GM23248 (cell line): ENCODE measurements at places on chromosomes 6 and 20. TPM values are rescaled to one million over a fixed set of nuclear protein-coding genes. Genes with fewer than 3 reads are reported as not detected.

The MYBL2 gene
- polyA plus RNA-seq, result 11.7 and 12.9 TPM in 2 replicates

The TNF gene
- 0.11 TPM in 1 of 2 replicates, not detected in the other for polyA plus RNA-seq

The RAET1L gene
- polyA plus RNA-seq, result not detected in 2 replicates

The ENPP4 gene
- polyA plus RNA-seq, result 1.1 and 1.6 TPM in 2 replicates

The BPHL gene
- polyA plus RNA-seq, result 20.2 and 21.0 TPM in 2 replicates

The SLC35D3 gene
- not detected in 2 replicates for polyA plus RNA-seq

The IPCEF1 gene
- not detected in 2 replicates for polyA plus RNA-seq

The ANGPT4 gene
- not detected in 2 replicates for polyA plus RNA-seq

The RAD21L1 gene
- polyA plus RNA-seq, result 0.16 TPM in 2 replicates

The BCAS1 gene
- polyA plus RNA-seq, result 0.38 and 0.41 TPM in 2 replicates

The SLC26A8 gene
- polyA plus RNA-seq, result not detected in 2 replicates

- H3K36me3 ChIP-seq, result no peaks in the 10 kb centered on the region
- H3K4me3 ChIP-seq, result no peak overlapping the region
- no peaks in the 10 kb centered on the region for H3K27me3 ChIP-seq
- DNase-seq, result peak; percentile 42
- no peak overlapping the region for H3K27ac ChIP-seq
Observed at GRCh38 chr6:150840185-150840584, 25.3 kb upstream of the MTHFD1L start.

DNA sequence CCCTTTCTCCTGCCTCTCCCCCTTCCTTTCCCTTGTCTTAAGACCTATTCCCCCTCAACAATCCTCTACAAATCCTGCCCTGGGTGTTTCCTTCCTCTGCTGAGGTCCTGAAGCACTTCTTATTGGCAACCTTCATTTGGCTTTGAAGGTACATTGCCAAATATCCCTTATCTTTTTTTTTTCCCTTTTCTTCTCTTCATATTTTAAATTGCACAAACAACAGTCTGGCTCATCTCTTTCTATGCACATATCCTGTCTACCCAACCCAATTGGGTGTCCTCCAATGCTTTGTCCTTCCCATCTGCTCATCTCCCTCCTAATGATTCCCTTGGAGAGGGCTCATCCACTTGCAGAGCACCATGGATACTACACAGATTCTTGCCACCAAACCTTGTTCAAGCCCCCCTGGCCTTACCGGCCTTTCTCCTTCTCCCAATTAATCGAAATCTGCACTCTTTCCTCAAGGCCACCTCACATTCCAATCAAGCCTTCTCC lies 537.9 kb upstream of the JARID2 start:
- H3K4me1 ChIP-seq, result peaks cover 66% of the 10 kb centered on the region
- no peak overlapping the region for H3K4me3 ChIP-seq
- no peaks in the 10 kb centered on the region for H3K27me3 ChIP-seq
- DNase-seq, result no peak
- H3K27ac ChIP-seq, result peak overlapping the region; percentile 99
- no peaks in the 10 kb centered on the region for H3K36me3 ChIP-seq

DNA sequence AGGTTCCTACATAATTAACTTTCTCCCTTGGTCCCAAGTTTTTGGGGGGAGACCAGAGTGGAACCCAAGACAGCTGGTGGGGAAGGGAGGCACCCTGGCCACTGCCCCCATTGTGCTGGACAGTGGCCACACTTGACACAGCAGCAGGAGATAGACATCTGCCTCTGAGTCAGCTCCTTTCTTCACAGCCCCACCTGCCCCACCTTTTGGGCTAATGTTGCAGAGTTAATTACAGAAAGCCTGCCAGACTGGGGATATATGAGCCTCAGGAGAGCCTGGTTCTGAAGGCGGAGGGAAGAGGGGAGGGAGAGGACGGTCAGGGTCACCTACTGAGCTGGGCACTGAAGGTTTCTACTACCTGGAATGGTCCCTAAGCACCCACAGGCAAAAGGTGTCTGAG lies 50.6 kb downstream of the MAFB start:
- no peaks in the 10 kb centered on the region for H3K4me1 ChIP-seq
- H3K27me3 ChIP-seq, result peaks cover 9% of the 10 kb centered on the region
- H3K36me3 ChIP-seq, result no peaks in the 10 kb centered on the region
- H3K27ac ChIP-seq, result no peak overlapping the region
- DNase-seq, result no peak

DNA sequence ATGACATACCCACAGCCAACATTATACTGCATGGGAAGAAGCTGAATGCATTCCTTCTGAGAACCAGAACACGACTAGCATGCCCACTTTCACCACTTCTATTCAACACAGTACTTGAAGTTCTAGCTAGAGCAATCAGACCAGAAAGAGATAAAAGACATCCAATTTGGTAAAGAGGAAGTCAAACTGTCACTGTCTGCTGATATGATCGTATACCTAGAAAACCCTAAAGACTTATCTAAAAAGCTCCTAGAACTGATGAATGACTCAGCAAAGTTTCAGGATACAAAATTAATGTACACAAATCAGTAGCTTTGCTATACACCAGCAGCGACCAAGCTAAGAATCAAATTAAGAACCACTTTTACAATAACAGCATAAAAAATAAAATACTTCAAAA lies 60.5 kb downstream of the EYS start:
- H3K36me3 ChIP-seq, result no peaks in the 10 kb centered on the region
- no peaks in the 10 kb centered on the region for H3K27me3 ChIP-seq
- no peak overlapping the region for H3K27ac ChIP-seq
- no peak overlapping the region for H3K4me3 ChIP-seq
- DNase-seq, result no peak

- H3K27ac ChIP-seq, result no peak overlapping the region
- H3K27me3 ChIP-seq, result no peaks in the 10 kb centered on the region
- no peaks in the 10 kb centered on the region for H3K4me1 ChIP-seq
- no peak overlapping the region for H3K4me3 ChIP-seq
- no peaks in the 10 kb centered on the region for H3K36me3 ChIP-seq
Observed at GRCh38 chr6:89009624-89010059, 46.2 kb upstream of the RNGTT start.

GRCh38 chr20:19838468-19838867 lies 80.4 kb downstream of the RIN2 start:
- H3K36me3 ChIP-seq, result no peaks in the 10 kb centered on the region
- DNase-seq, result no peak
- H3K27me3 ChIP-seq, result no peaks in the 10 kb centered on the region

DNA sequence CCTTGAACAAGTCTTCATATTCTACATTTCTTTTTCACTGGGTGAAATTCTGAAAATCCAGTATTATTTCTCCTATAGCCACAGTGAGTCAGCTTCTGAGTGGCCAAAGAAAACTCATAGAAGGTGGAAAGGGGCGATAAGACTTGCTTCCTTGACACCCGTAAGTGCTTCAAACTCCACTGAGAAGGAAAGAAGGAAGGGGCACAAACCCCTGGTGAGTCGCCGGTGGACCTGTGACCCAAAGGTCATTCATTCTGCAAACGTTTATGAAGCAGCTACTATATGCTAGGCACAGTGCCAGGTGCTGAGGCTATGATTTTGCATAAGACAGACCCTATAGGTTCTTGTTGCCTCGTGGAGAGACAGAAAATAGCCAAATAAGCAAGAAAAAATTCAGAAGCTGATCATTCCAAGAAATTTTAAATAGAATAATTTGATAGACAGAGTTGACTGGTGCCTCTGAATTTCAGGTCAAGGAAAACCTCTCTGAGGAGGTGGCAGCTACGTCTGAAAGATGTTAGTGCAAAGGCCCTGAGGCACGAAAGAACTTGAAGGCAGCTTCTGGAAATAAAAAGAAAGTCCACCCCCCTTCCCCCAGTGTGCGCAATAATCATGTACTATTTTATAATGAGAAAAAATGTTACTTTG lies 118.2 kb downstream of the CD24 start:
- no peak overlapping the region for H3K4me3 ChIP-seq
- H3K27ac ChIP-seq, result no peak overlapping the region
- H3K27me3 ChIP-seq, result peaks cover 7% of the 10 kb centered on the region
- no peaks in the 10 kb centered on the region for H3K36me3 ChIP-seq
- peaks cover 5% of the 10 kb centered on the region for H3K4me1 ChIP-seq

DNA sequence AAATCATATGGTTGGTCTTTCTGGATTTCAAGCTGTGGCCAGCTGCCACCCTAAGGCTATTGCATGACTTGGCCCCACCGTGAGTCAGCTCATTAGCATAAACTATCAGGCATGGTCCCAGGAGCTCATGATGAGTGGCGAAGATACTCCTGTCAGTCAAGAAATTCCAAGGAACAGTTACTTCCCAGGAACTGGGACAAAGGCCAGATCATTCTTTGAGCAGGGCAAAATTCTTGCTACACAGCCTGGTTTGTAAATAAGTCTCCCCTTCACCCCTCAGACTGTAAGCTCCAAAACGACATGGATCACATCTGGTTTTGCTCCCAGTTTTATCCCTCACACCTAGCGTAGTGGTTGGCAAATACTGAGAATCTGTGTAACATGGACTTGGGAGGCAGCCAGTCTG lies 33.0 kb upstream of the KIAA1586 start:
- H3K36me3 ChIP-seq, result no peaks in the 10 kb centered on the region
- no peaks in the 10 kb centered on the region for H3K27me3 ChIP-seq
- H3K4me1 ChIP-seq, result peaks cover 16% of the 10 kb centered on the region
- peak; percentile 91 for DNase-seq

- H3K36me3 ChIP-seq, result no peaks in the 10 kb centered on the region
- no peak for DNase-seq
- H3K27me3 ChIP-seq, result no peaks in the 10 kb centered on the region
- H3K4me3 ChIP-seq, result no peak overlapping the region
- H3K4me1 ChIP-seq, result no peaks in the 10 kb centered on the region
Observed at GRCh38 chr6:108030211-108030610, 44.3 kb downstream of the OSTM1 start.

DNA sequence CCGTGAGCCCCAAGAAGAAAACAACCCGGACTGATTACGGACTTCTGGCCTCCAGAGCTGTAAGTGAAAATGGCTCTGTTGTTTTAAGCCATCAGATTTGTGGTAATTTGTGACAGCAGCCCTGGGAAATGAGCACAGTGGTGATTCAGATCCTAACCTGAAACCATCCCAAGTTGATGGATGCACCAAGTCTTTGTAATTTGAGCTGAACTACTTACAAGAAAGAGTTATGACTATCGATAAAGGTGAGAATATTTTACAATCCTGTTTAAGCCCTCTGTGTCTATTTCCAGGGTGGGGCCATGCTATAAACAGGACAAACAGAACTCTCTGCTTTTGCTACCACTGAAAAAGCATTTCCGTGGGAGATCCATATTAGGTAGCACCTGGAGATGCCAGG lies 19.1 kb upstream of the RIN2 start:
- no peak overlapping the region for H3K27ac ChIP-seq
- H3K4me3 ChIP-seq, result no peak overlapping the region
- no peaks in the 10 kb centered on the region for H3K36me3 ChIP-seq

DNA sequence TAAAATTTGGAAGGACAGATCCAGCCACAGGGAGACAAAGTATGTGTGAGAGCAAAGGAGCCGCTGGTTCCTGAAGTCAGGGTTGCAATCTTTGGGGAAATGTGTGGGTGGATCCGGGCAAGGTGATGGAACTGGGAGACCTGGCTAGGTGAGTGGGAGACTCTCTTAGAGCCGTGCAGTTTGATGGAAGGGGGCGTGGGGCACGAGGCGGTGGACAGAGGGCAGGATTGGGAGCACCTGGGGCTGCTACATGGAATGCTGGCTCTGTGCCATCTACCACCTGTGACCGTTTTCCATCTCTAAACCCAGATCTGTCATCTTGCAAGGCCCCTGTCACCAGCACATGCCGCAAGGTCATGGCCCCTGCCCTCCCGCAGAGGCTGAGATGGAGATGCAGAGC lies 268.4 kb downstream of the SMOC2 start:
- no peak overlapping the region for H3K4me3 ChIP-seq
- H3K36me3 ChIP-seq, result no peaks in the 10 kb centered on the region
- H3K27ac ChIP-seq, result no peak overlapping the region
- no peaks in the 10 kb centered on the region for H3K4me1 ChIP-seq

- H3K4me1 ChIP-seq, result peaks cover 4% of the 10 kb centered on the region
- no peaks in the 10 kb centered on the region for H3K27me3 ChIP-seq
- H3K27ac ChIP-seq, result no peak overlapping the region
- no peak overlapping the region for H3K4me3 ChIP-seq
Observed at GRCh38 chr6:109373762-109374161, 8.5 kb downstream of the CD164 start.

DNA sequence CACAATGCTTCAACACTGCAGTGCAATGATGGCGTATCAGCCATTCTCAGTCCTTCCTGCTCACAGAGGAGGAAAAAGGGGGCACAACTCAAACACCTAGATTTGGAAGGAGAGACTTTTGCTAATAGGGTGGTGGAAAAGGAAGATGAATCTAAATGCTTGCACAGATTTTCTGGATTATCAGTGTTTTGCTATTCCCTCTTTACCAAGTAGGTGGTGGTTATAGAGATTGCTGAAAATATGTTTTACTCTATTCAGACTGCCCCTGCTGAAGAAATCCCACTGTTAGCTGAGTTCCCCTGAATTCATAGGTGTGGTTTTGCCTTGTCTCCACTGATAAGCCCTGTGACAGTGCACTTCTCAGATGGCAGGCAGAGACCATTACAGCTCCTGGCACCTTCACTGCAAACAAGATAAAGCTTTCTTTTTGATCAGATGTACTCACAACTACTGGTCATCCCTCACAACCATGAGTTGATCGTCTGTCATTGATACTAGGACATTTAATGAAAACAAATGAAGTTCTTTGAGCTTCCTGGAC lies 311.4 kb downstream of the KIF16B start:
- no peak overlapping the region for H3K27ac ChIP-seq
- no peaks in the 10 kb centered on the region for H3K27me3 ChIP-seq
- H3K36me3 ChIP-seq, result no peaks in the 10 kb centered on the region
- H3K4me1 ChIP-seq, result peaks cover 3% of the 10 kb centered on the region; the same call in 1 of the 2 replicates
- no peak for DNase-seq

- H3K36me3 ChIP-seq, result no peaks in the 10 kb centered on the region
- no peak for DNase-seq
- no peak overlapping the region for H3K27ac ChIP-seq
- no peaks in the 10 kb centered on the region for H3K27me3 ChIP-seq
Observed at GRCh38 chr20:24585796-24586522, 116.5 kb downstream of the SYNDIG1 start.

- H3K4me3 ChIP-seq, result no peak overlapping the region
- no peaks in the 10 kb centered on the region for H3K36me3 ChIP-seq
- H3K27me3 ChIP-seq, result no peaks in the 10 kb centered on the region
- peaks cover 7% of the 10 kb centered on the region; the same call in 1 of the 2 replicates for H3K4me1 ChIP-seq
- no peak for DNase-seq
Observed at GRCh38 chr20:62663145-62664018, 21.1 kb downstream of the SLCO4A1 start.

- no peaks in the 10 kb centered on the region for H3K4me1 ChIP-seq
- H3K36me3 ChIP-seq, result no peaks in the 10 kb centered on the region
- H3K27ac ChIP-seq, result no peak overlapping the region
- peak; percentile 39 for DNase-seq
- H3K4me3 ChIP-seq, result no peak overlapping the region
Observed at GRCh38 chr6:77092971-77093370, 370.3 kb downstream of the HTR1B start.
